ENCODE measurements at places on chromosomes 13 and 19.

DNA sequence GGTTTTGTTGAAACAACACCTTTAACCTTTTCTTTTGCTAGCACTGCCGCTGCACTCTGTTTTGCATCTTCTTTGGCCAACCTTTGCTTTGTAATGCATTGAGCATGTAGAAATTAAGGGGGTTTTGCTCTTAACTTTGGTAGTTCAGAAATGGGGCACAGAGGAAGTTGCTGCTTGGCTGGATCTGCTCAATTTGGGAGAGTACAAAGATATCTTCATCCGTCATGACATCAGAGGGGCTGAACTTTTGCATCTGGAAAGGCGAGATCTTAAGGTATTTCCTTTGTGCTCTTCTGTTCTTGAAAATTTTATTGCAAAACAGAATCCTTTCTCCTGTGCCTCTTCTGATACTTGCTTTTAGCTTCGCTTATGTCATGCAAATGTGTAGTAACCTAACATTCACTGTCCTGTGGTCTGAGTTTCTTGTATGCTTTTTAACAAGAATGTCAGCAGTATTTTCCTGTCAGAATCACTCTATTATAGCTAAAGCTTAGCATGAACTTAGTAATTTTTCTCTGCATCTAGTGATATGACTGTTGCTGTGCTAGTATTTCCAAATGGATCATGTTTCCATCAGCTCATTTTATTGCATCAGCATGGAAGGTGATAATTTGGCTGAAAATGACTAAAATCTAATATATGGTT is 50.7 kb upstream of the AKAP11 start:
- no peak for DNase-seq

DNA sequence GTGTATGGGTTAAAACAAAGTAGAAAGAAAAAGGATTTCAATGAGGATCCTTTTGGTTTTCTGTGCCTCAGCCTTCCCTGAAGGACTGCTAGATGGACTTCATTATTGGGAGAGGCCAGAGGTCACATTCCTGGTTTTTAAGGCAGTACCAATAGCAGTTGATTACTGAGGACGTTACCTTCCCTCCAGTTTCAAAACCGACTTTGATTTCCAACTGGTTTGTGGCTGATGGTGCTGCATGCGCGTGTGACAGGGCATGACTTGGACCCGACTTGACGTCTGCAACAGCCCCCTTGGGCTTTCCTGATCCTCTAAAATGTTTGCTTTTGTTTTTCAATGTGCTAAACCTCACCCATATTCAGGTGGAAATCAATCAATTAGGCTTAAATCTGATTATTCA is 314.3 kb upstream of the ARGLU1 start:
- DNase-seq, result no peak

GRCh38 chr13:75175575-75175974 is 306.4 kb downstream of the TBC1D4 start:
- no peak for DNase-seq

- DNase-seq, result no peak
Observed at GRCh38 chr13:91178099-91178498, 169.4 kb upstream of the MIR17HG start.

DNA sequence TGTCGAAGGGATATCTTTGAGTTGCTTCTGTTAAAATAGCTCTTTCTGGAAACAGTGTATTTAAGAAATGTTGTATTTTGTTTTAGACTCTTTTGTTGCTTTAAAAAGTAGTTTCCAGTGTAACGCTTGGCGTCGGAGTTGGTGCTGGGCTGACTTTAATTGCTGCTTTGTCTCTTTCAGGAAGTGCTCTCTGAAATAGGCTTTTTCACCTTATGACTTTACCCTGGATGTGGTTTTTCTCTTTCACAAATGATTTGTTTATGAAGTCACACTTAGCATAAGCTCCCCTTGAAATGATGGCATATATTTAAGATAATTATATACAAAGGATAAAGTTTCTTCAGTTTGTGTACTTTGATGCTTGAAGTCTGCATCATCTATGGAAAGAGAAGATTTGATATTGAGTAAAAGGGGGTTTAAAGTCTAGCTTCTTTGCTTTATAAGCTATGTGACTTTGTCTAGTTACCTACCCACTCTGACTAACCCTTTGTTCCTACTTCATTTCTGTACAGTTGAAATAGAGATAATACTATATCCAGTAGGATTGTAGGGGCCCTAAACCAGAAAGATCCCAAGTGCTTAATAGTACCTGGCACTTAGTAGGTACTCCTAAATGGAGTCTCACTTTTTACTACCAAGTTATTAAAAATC is at the start of gene GPR18:
TSS of gene GPR18 (minus strand) at position 170 of the 651 bp plus-strand sequence. CDS start 2,507 bp downstream, outside the sequence.
- DNase-seq, result no peak

Measured in CD4-positive, alpha-beta T cell (primary cell).